ENCODE measurements at places on chromosomes 2 and 18.

- no peak for DNase-seq
These were observed 142.9 kb upstream of the ZNF521 start for GRCh38 chr18:25494888-25495287.

GRCh38 chr2:56030901-56031300 is 107.3 kb upstream of the EFEMP1 start:
- no peak for DNase-seq

GRCh38 chr2:43026426-43027096 is 199.8 kb downstream of the ZFP36L2 start:
- DNase-seq = no peak

DNA sequence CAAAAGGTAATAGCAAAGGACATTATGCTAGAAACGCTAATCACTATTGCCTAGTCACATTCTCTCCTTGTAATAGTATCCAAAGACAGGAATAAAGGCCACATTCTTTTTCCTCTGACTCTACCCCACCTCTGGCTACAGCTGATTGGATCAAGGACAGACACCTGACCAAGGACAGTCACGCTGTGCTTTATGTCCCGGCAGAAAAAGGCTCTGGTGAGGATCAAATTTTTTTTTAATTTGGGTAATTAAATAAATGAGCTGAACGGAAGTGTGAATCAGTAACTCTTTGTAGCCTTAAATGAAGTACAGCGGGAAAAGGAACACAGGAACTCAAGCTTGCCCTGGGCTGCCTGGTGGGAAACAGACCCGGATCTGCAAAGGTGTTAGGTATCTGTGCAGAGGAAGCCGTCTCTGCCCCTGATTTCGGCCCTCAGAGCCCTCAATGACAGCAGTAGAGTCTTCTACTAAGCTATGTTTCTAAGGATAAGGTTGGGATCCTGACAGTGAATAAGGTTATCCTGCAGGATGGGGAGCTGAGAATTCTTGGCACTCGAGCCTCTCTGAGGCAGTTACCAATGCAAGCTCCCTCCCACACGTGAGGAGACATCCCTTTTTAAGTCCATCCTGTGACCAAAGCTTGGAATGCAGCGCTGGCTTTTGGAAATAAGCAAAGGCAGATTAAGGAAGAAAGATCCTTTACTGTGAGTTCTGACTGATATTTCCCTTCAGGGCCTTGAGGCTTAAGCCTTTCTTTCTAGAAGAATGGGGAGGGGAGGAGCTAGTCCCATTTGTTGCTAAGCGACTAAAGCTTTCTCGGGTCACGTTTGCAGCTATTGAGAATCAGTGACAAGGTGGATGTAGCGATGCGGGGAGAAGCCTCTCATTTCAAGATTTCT is 37.8 kb upstream of the IKZF2 start:
- DNase-seq = no peak

DNA sequence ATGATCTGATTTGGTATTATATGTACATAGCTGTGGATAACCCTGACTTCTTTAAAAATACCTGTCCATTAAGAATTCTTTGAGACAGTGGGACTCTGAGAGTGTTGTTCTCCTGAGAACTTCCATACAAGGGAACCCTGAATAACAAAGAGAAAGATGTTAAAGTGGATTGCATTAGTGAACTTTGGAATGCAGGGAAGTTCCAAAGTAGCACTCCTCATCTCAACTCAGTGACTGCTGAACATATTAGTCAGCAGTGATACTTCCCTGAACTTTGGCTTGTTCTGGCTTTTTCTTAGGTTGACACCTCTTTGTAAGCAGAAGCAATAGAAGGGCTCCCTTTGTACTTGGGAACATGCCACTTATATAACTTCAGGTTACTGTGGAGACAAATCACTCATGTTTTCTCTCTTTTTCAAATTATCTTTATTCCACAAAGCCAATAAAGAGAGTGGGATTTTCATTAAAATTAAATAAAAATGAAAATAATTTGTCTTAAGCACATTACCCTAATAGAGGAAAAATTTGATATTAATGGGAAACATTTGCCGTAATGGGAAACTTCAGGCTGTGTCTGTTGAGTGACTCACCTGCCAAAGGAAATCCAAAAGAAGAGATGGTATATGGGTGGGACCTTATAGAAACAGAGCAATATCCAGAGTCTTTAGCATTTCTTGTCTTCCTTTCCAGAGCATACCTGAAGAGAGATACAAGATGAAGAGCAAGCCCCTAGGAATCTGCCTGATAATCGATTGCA is 33.3 kb downstream of the CFLAR start:
- DNase-seq = peak; percentile 45

DNA sequence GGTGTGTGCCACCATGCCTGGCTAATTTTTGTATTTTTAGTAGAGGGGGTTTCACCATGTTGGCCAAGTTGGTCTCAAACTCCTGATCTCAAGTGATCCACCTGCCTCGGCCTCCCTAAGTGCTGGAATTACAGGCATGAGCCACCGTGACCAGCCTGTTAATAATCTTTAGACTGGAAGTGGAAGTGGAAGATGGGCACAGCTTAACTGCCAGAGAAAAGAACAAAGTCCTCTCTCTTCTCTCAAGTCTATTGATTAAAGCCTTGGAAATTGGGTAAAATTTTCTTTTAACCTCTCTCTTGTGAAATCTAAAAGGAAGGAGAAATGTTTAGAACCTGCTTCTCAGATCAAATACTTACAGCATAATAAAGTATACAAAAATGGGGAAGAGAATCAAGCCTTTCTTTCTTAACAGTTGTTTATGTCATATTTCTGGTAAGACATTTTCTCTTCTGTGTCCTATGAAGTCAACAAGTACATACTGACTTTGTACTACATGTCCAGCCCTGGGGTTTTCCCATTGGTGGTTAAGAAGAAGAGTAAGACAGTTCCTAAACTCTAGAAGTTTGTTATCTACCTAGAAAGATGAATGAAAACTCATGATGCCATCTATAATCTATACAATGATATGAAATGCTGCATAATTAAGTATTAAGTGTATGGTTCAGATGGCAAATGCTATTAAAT is 4.6 kb downstream of the TMEM169 start:
- DNase-seq = no peak

- no peak for DNase-seq
These were observed 32.8 kb upstream of the TANC1 start for GRCh38 chr2:158935617-158936016.

DNA sequence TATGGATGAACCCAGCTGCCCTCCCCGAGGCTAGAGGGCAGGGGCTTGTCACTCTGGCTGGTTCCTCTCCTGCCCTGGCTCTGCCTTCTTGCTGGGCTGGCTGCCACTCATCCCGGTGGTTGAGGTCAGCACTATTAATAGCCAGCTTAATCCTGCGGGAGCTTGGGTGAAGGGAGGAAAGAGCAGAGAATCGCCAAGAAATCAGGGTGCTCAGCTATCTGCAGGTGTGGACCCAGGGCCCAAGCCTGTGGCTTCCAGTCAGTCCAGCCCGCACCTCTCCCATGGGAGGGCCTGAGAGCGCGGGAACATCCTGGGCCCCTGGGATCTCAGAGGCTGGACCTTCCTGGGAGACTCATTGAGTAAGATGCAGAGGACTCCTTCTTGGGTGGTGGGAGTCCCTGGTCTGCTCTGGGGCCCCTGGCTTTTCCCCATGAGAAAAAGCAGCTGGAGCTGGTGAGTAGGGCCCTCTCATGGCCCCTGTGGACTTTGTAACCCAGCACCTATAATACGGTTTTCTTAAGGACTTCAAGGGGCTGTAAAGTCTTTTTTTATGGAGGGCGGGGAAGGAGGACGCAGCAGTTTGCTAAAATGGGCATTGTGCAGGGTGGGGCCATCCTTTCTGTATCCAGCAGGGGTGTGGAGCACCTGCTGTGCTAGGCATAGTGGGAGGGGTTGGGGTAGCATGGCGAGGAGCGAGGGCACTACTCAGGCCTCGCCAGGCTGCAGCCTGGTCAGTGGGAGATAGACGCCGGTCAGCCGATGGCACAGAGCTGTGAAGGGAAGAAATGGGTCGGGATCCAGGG is 27.4 kb upstream of the CNNM3 start:
- DNase-seq = peak; percentile 47

GRCh38 chr2:151632993-151633565 is 101.2 kb downstream of the NEB start:
- DNase-seq = peak; percentile 7

- DNase-seq = no peak
These were observed 41.1 kb upstream of the CCDC150 start for GRCh38 chr2:196598412-196598811.

- no peak for DNase-seq
These were observed 72.7 kb upstream of the MBOAT2 start for GRCh38 chr2:9076210-9076609.

- peak; percentile 10 for DNase-seq
These were observed 112.8 kb downstream of the CELF4 start for GRCh38 chr18:37452682-37453385.

GRCh38 chr18:75317703-75318102 is 107.1 kb downstream of the TSHZ1 start:
- no peak for DNase-seq

DNA sequence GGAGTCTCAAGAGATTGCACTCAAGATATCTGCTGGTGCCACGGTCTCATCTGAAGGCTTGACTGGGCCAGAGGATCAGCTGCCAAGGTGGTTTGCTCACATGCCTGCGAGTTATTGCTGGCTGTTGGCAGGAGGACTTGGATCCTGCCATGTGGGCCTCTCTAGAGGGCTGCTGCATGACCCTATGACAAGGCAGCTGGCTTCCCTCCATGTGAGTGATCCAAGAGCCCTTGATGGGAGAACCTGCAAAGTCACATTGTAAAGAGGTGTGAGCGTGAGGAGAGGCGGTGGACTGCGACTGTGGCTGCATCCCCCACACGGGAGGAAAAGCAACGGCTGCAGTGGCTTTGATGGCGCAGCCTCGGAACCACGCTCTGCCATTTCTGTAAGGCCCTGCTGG is 4.0 kb upstream of the ALLC start:
- no peak for DNase-seq

DNA sequence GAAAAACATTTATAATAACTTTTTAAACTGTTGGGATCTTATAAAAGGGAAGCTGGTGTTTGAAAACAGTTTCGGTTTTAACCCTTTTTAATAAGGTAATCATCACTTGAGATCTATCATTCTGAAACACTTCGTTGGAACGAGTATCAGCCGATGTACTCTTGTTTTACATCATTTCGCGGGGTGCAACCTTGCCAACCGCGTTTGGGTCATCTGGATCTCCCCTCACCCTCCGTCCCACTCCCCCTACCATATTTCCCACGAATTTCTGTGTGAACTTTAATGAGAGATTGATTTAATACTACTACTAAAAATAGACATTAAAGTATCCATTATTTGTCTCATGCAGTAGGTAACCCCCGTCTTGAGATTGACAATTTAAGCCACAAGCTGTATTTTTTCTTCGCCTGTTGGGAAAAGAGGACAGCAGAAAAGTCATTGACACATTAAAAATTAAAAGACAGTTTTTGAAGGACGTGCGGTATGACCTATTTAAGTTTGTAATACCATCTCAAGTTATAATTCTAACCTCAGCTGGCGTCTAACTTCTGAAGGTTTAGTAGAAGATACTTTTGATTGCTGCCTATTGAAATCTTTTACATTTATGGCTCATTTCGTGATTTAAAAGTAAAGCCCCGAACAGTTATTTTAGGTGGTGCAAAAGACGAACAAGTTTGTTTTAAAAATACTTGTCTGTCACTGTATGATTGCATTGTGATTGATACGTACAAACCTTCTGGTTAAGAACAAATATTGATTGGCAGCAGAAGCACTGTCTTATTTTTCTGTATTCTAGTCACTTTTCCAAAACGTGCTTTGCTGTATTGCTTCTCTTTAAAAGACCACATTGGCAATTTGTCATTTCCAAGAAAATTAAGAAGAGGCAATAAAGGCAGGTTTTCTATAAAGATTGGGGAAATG is 1.5 kb downstream of the CREB1 start:
- DNase-seq = no peak

Data from HTR-8/SVneo (cell line).